ENCODE measurements at places on chromosomes 6 and 20.
A peak's percentile ranks its signal among the peaks of the same experiment; 100 is the strongest.

DNA sequence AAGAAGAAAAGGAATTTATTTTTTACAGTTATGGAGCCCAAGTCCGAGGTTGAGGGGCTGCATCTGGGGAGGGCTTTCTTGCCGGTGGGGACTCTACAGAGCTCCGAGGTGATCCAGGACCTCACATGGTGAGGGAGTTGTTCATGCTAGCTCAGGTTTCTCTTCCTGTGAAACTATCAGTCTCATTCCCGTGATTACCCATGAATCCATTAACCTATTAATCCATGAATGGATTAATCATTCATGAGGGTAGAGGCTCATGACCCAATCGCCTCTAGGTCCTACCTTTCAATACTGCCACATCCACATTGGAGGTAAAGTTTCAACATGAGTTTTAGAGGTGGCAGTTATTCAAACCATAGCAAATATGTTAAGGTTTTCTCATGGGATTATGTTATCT lies 3.8 kb downstream of the DSE start:
- DNase-seq, result no peak

GRCh38 chr6:159929819-159930218 lies 39.0 kb downstream of the MAS1 start:
- DNase-seq, result no peak

DNA sequence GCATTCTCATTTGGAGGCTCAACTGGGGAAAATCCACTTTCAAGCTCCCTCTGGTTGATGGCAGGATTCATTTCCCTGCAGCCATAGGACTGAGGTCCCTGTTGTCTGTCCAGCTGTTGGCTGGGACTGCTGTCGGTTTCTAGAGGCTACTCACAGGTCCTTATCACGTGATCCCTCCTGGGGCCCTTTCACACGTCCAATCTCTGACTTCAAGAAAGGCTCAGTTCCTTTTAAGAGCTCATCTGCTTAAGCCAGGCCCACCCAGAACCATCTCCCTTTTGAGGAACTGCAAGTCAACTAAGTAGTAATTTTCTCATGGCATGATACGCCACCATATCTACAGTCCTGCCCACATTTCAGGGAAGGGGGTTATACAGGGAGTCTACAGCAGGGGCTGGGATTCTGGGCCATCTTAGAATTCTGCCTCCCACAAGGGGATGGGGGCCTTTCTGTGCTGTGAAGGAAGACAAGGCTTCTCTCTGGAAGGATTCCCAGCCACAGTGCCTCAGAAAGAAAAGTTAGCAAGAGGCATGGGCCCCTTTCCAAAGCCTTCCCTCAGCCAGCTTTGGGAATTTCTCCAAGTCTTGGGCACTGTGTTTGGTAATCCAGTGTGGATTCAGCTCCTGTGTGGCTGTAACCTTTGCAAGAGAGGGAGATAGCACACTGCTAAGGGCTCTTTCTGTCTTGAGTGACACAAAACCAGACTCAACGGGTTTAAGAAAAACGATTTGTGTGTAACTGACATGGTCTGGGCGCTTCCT lies 66.4 kb downstream of the CTCFL start:
- no peak for DNase-seq

DNA sequence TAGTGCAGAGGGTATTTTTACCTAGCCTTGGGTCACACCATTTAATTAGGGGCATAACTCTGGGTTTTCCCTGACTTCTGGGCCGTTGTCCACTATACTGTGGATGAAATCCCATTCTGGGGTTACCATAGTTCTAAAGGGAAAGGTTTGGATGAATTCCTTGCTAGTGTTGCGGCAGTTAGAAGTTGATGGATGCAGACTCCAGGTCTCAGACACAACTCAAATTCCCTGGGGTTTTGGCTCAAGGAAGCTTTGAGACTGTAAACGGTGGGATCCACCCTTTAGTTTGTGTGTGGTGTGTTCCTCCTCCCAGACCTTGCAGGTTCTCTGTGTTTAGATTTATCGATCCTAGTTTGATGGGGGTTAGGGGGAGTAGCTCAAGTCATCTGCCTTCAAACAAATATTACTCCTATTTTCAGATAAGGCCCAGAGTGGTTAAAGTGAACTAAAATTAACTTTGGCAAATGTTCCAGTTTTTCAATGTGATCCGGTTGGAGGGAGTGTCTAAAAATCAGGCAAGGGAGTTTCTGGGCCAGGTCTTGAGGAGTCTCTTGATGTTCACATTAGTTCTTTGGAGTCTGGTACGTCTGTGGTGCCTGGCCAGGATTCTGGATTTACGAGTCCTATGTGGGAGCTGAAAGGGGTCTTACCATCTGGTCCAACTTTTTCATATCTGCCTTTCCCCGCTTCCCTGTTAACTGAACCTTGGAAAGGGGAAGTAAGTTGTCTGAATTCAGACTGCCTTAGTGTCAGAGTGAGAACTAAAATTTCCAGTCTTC lies 1.5 kb downstream of the RALY start:
- no peak for DNase-seq

- DNase-seq, result no peak
These were observed 35.1 kb downstream of the SNRNP48 start for GRCh38 chr6:7624796-7625710.

- DNase-seq, result no peak
These were observed 46.1 kb downstream of the CHD6 start for GRCh38 chr20:41572010-41572572.

GRCh38 chr20:59831916-59832270 lies 101.5 kb downstream of the SYCP2 start:
- DNase-seq, result peak; percentile 72

- DNase-seq, result no peak
These were observed 88.4 kb upstream of the PLEKHG1 start for GRCh38 chr6:150511313-150511712.

- DNase-seq, result no peak
These were observed 60.9 kb downstream of the TULP4 start for GRCh38 chr6:158373214-158373613.

Data from left forelimb (tissue), 1 donor.